RCC 7860 (cell line): ENCODE measurements at places on chromosomes 2 and 18.

DNA sequence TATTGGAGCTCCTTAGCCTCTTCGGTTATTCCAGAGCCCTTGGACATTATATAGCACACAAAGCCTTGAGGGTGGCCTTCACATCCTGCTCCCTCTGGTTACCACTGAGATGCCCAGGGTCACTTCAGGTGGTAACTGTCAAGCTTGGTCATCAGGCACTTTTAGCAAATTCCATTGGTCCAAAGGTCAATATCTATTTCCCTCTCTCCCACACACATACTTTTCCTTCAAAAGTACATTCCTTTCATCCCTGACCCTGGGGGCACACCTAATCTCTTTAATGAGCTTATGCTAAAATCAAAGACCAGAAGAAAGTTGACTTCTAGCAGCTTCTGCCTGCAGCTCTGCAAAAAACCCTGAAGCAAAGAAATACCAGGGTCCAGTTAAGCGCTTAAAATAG lies 172.0 kb upstream of the NRP2 start:
- DNase-seq: no peak

DNA sequence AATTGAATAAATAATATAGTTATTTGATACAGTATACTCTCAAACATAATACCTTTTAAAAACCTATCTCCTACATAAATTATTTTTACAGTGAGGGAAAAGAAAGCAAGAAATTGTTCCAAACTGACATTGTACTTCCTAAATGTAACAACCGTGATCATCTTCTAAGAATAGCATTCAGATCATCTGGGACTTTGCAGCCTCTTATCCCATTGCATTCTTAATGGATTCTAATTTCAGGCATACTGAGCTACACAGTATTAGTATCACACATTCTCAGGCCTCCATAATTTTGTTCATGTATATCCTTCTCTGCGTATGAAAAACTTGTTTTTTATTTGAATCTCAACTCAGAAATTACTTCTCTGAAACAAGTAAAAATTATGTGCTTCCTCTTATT lies 1134.7 kb upstream of the CDH2 start:
- DNase-seq: no peak

GRCh38 chr18:64238076-64238475 lies 89.2 kb upstream of the LINC00305 start:
- no peak for DNase-seq

- DNase-seq: no peak
Measured at GRCh38 chr2:208627110-208627884, 220.7 kb downstream of the PTH2R start.

DNA sequence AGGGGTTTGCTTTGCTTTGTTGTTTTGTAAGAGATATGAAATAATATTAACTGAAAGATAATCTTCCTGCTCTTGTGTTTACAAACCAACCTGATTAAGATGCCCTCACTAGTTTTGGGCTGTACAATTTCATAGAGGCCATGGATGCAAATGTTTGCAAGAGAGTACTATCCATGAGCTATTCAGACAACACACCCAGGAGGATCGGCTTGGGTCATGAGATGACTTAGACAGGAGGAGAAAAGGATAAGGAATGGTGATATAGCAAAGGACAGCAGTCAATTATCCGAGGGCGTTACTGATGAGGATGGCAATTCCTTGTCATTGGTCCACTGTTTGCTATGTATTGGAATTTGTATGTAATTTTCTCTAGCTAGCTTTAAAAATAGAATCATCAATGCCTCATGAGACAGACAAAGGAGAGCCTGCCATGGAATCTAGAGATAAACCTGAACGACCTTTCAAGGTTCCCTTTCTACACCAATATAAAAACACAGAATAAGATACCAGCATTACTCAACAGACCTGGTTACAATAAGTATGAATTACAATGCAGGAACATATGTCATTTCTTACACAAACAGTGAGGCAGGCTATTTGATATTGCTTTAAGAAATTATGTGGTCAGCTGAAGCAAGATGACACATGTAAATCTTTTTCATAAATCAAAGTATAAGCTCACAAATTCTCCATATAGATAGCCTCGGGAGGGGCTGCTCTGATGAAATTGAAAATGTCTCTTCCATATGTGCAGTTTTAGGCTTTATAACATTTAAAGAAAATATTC lies 54.4 kb upstream of the SOS1 start:
- no peak for DNase-seq

DNA sequence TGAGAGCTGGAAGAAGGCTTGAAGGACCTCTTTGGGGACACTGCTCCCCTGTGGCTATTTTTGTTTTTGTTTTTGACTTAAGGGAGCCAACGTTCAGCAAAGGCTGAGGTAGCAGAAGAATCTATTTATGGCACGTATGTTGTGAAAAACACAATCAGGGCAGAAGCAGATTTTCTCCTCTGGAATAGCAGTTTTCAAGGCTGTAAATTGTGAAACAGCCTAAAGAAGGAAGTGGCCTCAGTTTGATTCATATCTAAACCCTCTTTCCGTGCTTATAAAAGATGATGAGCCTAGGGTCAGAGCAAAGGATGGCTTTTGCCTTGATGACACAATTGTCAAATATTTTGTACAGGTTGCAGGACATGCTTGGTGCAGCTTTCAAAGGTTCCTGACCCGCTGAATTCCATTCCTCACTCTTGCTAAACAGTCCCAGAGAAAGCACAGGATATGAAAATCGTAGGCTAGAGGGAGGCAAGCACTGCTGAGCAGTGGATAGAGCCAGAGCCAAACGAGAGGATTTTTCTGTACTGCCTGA lies 106.2 kb upstream of the DLX2 start:
- peak; percentile 13 for DNase-seq

DNA sequence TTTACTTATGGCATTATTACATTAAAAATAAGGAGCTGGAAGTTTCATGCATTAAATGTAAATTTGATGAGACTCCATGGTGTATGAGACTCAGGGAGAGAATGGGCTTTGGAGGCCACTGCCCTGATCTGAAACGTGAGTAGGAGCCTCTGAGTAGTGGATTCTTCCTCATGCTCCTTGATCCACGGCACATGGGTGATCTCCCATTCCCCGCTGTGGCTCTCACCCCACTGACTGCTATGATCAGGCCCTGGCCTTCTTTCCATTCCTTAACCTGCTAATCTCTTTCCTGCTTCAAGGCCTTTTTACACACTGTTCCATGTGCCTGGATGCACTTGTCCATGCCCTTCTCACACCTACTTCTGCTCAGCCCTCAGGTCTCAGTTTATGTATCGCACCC lies 68.4 kb downstream of the SMAD7 start:
- no peak for DNase-seq

GRCh38 chr2:241325257-241325656 lies 9.5 kb downstream of the SEPTIN2 start:
- no peak for DNase-seq

GRCh38 chr18:72470391-72470790 lies 73.8 kb downstream of the CBLN2 start:
- DNase-seq: no peak

GRCh38 chr2:19104503-19104902 lies 253.9 kb downstream of the OSR1 start:
- DNase-seq: no peak

GRCh38 chr2:138699421-138699820 lies 80.8 kb downstream of the NXPH2 start:
- no peak for DNase-seq

DNA sequence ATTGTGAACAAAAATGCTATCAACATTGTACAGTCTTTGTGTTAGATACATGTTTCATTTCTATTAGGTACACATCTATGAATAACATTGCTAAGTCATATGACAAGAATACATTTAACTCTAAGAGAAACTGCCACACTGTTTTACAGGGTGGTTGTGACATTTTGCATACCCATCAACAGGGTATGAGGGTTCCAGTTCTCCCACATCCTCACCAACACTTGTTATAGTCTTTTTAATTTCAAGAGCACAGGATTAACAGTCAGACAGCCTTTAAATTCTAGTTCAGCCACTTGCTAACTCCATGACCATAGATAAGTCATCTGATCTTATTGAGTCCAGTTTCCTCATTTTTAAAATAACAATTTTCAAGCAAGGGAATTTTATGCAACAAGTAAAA lies 92.5 kb upstream of the PPP1CB start:
- no peak for DNase-seq
